ENCODE measurements at places on chromosomes 7 and 10.

DNA sequence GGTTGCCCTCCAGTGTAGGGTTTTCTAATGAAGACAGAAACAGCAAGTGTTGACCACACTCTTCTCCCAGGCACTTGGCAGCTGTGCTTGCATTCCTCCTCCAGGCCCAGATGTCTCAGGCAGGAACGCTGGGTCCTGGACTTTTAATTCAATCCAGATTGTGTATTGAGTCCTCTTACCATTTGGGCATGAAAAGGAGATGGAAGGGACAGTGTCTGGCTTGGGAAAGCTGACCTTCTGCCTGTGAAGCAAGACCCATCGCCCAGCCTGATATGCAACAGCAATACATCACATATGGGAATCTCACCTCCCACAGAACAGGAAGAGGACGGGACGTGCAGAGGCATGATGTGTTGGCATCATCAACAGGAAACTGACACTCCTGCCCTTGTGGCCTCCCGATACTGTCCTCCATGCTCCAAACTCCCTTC lies 174.4 kb upstream of the LYZL2 start:
- peak; percentile 55 for DNase-seq

DNA sequence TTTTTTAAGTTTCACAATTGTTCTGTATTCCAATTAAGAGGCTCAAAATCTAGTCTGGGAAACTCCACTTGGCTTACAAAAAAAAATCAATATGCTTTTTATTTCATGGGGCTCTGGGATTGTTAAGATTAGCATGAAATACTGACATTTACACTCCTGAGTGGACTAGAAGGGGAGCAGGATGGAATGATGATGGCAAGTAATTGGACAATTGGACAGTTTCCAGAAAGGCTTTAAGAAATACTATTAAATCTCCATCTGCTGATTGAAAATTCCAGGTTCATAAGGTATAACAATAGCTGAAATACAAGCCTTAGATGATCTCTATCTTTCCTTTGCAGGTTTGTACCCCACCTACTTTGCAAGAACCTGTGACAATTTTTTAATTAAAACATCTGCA lies 184.4 kb downstream of the LRRTM3 start:
- no peak for DNase-seq

DNA sequence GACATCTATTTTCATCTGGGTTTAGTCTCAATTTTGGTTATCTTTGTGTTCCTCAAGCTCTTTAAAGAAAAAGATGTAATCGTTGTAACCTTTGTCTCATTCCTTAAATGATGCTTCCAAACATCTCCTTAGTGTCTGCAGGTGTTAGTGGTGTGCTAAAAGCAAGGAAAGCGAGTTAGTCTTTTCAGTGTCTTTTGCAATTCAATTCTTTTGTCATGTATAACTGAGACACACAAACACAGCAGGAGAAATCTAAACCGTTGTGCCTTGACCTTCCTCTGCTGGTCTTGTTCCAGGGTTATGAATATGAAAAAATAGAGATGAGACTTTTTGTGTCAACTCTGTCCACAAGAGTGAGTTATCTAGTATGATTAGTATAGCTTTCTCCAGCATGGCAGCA lies 40.7 kb downstream of the PIK3CG start:
- no peak for DNase-seq

DNA sequence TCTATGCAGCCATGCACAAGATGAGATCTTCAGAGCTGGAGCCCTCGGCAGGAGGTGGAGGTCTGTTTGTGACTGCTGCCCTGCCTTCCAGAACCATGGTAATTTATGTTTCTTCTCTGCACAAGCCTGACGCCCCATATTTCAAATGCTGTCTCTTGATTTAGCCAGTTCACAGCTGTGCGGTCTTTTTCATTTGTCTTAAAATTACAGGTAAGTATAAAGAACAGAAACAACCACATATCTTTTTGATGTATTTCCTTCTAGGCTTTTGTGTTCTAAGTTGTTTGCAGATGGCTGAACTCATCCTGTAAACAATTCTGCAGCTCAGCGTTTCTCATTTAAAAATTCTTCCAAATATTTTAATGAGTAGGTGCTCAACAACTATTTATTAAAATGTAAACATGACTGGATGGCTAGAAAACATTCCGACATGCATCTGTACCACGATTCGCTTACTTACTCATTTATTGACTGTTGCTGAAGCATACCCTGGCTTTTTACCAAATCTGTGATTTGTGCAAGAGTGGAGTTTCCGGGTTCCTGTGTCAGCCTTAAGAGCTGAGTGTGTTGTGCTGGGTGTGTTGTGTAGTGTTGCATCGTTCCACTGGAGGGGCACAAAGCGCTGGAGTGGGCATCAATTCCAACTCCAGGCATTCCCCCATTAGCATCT lies 58.9 kb downstream of the PIP4K2A start:
- peak; percentile 94 for DNase-seq

- no peak for DNase-seq
These were observed 17.6 kb upstream of the C10orf105 start for GRCh38 chr10:71737001-71737833.

- no peak for DNase-seq
These were observed 77.9 kb downstream of the HIPK2 start for GRCh38 chr7:139699640-139700504.

GRCh38 chr7:157481389-157481788 lies 144.6 kb downstream of the DNAJB6 start:
- no peak for DNase-seq

DNA sequence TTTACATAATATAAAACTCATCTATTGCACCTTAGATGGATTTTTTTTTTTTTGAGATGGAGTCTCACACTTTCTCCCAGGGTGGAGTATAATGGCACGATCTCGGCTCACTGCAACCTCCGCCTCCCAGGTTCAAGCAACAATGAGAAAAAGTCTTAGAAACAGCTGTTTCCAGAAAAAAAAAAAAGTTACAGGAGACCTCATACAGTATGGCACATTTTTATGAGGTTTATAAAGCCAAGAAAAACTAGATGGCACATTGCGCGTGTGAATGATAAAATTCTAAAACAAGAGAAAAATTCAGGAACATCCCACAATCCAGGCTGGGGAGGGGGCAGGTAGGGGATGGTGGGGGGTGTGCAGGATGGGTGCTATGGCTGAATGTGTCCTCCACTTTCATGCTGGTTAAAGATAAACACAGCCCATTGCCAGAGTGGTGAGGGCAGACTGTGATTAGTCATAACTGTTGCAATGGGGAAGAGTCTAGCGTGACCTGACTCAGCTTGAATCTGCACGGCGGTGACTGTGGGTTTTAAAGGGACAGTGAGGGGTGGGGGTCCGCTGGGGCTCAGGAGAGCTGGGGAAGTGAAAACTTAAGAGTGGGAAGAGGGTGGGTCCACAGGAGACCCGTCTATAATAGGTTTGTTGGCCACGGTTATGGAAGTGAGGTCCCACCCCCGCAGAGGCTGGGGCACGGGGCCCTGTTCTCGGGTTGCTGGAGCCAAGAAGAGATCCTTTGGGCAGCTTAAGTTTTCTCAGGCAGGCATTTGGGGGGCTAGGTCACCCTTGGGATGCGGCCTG lies 11.9 kb upstream of the LRRC27 start:
- DNase-seq: peak; percentile 91

DNA sequence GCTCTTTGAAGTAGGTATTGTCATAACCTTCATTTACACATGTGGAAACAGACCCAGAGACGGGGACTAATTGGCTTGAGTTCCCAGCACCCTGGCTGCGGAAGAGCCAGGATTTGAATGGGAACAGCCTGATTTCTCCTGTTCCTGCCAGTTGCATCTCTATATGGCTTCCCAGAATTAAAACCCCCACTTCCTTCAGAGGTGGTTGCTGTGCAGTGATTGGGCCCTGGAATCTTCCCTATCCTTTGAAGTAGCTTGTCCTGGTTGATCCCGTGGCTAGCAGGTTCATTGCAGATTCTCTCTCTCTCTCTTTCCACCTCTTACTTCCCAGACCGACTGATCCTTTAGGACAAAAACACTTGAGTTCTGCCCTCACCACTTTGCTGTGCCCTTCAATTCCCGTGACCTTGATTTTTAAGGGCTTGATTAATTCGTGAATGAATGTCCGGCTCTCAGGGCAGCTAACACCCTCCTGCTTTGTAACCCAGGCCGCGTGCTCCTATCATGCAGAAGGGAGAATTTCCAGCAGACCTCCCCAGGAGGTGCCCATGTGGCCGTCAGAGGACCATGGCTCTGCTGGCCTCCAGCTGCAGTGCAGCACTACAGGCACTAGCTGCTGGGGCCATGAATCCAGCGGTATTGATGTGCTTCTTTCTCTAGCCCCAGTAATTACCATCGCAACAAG lies 120.6 kb upstream of the AGK start:
- no peak for DNase-seq

- DNase-seq: peak; percentile 72
These were observed 343.0 kb downstream of the CRPPA start for GRCh38 chr7:16078076-16078952.

GRCh38 chr10:100774223-100774622 lies 28.8 kb downstream of the PAX2 start:
- DNase-seq: no peak

DNA sequence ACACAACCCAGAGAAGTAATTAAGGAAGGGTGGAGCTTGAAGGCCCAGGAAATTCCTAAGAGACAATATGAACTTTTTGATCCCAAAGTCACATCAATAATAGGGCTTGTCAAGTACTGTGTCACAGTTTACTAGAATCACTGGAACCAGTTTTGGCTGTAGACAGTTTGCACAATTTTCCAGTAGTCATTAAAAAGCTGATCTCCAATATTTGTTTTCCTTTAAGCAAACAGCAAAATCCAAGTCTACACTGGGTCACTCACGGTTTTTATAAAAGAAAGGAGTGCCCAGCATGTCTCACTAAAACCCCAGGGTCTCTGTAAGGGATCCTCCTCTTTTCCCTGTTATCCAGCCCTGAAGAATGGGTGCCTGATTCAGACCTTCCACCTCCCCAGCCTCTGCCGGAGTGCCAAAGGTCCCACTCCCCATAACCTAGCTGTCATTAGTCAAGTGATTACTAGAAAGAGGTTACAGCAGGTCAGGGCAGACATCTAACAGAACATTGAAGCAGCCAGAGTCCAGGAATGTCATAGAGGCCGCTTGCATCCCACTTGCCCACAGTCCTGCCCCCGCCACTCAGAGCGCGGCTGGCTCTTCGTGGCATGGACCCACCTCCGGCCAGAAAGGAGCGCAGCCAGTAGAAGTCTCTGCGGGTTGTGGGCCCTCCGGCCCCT lies 552 bp downstream of the SLC25A16 start:
- no peak for DNase-seq

GRCh38 chr7:137546009-137546408 lies 202.5 kb upstream of the PTN start:
- DNase-seq: no peak

- DNase-seq: no peak
These were observed 10.2 kb downstream of the BRI3 start for GRCh38 chr7:98291717-98292116.

GRCh38 chr10:54702583-54703485 lies 98.2 kb downstream of the PCDH15 start:
- peak; percentile 13 for DNase-seq

GRCh38 chr10:13787015-13787421 lies 200.3 kb downstream of the PRPF18 start:
- DNase-seq: peak; percentile 85

- DNase-seq: no peak
These were observed 1081.6 kb downstream of the TYW1 start for GRCh38 chr7:68078157-68078710.

- no peak for DNase-seq
These were observed 602.5 kb upstream of the GALNT17 start for GRCh38 chr7:70529436-70529835.

DNA sequence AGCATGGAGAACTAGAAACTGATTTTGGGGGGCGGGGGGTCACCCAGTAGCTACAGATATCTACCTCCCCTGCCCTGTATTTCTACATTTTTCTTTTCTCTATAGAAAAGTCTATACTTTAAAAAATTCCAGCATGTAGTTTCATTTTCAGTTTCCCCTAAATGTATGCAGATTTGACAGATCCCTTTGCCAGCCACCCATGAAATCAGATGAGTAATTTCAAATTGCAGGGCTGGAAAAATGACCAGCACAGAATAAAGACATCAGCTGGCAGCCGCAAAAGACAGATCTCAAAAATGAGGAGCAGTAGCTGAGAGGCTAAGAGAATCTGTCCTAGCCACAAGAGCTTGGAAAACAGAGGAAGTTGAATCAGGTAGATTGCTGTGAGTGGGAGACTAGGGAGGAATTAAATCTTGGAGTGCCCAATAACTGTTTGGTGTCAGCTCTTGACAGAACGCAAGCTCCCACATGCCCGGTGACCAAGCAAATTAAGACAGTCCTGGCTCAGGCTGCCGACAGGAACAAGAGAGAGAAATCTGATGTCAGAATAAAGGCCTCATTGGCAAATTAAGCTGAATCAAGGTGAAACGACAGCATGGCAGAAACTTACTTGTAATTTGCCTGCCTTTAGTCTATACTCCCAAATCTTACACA lies 24.5 kb downstream of the ADRB1 start:
- DNase-seq: no peak

GRCh38 chr10:21329995-21330627 lies 195.4 kb downstream of the SKIDA1 start:
- DNase-seq: peak; percentile 92

- DNase-seq: peak; percentile 94
These were observed 27.8 kb downstream of the RHEB start for GRCh38 chr7:151491859-151492258.
